ENCODE measurements at places on chromosomes 1 and 21. TPM values are rescaled to one million over a fixed set of nuclear protein-coding genes. Genes with fewer than 3 reads are reported as not detected.

OR10Z1 gene
- total RNA-seq, result not detected

CLCN6 gene
- total RNA-seq, result 16.1 TPM

IGSF5 gene
- total RNA-seq, result 4.9 TPM

LRRIQ3 gene
- total RNA-seq, result 0.44 TPM

IL22RA1 gene
- total RNA-seq, result 0.14 TPM

CCDC27 gene
- 0.08 TPM for total RNA-seq

FGR gene
- total RNA-seq, result 3.5 TPM

RNU1-3 gene
- total RNA-seq, result 6,072 TPM

KRTAP13-2 gene
- total RNA-seq, result not detected

SPRR3 gene
- not detected for total RNA-seq

UMODL1 gene
- 0.08 TPM for total RNA-seq

ATP5PF gene
- 819 TPM for total RNA-seq

CHI3L2 gene
- total RNA-seq, result 1.1 TPM

GRCh38 chr1:204506969-204507316, 9.3 kb upstream of the MDM4 start:
- DNase-seq, result peak; percentile 59

DNA sequence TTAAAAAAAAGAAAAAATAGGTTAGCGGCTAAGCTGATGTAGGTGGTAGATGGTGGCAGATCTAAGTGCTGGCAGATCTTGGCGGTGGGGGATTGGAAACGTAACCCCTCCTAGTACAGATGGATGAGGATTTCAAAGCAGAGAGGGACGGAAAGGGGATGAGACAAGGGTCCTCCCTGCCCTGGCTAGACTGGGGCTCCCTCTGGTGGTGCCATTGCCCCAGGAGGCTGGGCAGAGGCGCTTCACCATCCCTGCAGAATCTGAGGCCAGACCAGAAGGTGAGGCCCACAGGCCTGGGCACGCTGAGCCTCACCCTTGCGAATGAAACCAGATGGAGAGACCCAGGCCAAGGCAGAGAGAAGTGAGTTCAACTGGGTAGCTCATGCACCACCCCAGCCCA, 7.0 kb upstream of the PLEKHA6 start:
- DNase-seq, result no peak

- no peak for DNase-seq
Measured at GRCh38 chr21:22516230-22516629, 1518.0 kb downstream of the NCAM2 start.

DNA sequence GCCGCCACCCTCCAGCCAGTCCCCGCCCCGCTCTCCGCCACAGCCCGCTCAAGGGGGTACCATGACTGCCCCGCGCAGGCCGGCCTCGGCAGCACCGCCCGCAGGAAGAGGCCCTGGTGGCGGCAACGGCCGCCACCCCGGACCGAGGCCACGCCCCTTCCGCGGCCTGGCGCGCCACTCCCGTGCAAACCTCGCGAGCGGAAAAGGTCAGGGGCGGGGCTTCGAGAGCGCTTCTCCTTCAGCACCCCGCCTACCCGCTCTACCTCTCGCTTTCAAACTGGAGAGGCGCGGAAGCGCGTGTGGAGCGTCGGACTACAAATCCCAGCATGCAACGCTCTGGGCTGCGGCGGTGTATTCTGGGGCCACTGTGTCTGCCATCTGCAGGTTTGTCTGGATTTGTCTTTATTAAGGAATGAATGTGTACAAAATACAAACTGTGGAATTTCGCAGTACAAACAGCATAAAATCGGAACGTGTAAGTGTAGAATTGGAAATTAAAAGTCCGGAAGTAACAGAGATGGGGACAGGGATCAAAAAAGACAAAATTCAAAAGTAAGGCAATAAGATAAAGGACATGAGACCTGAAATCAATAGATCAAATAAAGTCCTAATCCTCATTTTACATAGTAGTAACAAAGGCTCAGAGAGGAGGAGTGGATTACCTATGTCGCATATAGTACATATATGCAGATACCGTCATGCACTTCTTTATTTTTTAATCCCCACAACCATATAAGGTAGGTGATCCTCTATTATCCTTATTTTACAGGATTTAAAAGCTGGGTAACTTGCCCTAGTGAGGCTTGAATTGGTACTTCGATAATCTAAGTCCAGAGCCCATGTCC, 464 bp upstream of the ADSS2 start:
- peak; percentile 99 for DNase-seq

DNA sequence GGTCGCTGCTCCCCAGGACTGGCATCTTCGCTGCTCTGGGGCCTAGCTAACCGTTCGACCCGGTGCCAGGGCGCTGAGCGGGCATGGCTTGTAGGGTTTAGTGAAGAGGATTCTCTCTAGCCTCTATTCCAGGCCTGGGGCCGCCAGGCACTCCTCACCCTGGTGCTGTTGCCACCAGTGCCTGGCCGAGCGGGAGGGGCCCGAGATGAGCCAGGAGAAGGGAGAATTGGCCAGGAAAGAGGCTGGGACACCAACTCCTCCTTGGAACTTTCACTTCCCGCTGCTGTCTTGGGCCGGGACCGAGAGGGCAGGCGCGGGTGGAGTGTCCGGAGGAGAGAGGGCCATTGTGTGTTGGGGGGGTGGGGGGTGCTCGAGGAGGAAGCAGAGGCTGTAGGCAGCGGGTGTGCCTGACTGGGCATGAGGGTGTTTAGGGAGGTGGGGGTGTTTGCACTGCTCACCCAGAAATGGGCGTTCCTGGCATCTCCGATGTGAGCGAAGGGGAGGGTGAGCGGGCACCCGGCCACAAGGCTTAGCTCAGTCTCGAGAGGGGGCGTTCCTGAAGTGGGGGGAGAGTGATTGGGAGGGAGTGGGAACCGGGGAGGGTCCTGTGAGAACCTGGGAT, 772 bp downstream of the ADAM15 start:
- DNase-seq, result peak; percentile 74

DNA sequence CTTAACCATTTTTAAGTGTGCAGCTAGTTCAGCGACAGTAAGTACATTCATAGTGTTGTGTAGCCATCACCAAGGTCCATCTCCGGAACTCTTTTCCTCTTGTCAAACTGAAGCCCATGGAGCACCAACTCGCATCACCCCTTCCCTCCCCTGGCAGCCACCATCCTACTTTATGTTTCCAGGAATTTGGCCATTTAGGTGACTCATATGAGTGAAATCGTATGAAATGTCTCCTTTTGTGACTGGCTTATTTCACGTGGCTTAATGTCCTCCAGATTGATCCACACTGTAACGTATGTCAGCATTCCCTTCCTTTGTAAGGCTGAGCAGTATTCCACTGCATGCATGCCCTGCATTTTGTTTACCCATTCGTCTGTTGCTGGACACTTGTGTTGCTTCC, 2.5 kb downstream of the COL6A2 start:
- DNase-seq, result no peak

DNA sequence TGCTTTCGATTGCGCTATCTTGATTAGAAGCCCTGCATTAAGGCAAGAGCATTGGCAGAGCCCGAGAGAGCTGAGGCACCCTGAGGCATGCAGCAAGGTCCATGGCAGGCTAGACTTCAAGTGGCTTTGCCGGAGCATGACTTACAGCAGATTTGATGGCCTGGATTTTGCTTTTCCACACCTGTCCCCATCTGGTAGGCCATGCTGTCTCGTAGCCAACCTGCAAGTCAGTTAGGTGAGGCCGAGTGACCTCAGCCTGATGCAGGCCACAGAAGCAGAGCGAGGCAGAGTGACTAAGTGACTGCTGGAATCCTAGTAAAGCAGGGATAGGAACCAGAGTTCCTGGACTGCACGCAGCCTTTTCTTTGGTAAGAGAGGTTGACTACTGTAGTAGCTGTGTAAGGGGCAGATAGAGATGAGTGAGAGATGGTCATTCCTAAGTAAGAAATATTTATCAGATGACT, 148.9 kb downstream of the PBX1 start:
- DNase-seq, result no peak

GRCh38 chr1:244843148-244843978, 7.9 kb downstream of the COX20 start:
- DNase-seq, result no peak

- DNase-seq, result no peak
Measured at GRCh38 chr1:214391873-214392645, 111.1 kb downstream of the SMYD2 start.

DNA sequence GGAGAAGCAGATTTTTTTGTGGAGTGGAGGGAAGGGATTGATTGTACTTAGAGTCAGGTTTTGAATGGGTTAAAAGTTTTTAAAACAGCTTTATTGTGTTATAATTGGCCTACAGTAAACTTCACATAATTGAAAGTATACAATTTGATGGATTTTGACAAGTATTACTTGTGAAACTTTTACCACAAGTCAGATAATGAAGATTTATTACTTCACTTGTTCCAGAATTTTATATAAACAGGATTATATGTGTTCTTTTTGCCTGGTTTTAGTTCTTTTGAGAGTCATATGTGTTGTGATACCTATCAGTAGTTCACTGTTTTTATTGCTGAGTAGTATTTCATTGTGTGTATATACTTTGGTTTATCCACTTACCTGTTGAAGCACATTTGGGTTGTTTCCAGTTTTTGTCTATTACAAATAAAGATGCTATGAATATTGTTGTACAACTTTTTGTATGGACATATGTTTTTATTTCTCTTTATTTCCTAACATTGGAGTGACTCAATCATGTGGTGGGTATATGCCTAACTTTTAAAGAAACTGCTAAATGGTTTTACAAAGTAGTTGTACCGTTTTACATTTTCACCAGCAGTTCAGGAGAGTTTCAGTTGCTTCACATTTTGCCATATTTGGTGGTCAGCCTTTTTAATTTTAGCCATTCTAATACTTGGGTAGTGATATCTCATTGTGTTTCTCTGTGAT, 71.0 kb downstream of the DYRK1A start:
- no peak for DNase-seq

DNA sequence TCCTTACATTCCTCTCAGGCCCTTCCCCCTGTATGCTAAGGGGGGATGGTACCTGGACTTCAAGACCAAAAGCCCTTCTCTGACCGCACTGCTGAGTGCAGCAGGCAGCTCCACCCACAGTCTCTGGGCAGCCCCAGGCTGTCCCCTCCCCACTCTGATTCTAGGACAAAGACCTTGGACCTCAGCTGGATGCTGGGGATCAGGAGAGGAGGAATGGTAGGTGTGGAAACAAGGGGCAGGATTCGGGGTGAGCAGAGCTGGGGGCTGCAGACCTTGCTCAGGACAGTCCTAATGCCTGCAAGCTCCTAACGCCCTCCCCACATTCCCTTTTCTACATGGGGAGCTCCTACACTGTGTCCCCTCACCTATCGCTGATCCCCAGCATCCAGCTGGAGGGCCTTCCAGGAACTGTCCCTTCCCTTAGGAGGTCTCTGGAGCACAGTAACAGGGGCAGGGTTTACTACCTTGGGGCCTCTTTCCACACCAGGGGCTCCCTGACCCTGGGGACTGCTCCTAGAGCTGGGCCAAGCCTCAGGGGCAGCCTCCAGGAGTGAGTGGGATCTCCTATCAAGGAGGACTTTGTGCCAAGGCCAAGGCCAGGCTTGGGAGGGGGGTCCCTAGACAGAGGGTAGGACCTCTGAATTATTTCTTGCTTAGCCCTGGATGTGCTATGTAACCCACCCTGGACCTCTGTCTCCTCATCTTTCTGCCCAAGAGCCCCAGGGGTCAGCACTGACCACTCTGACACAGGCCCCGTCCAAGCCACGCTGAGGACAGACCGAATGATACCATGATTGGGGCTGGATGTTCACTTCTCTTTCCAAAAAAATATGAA, 5.6 kb downstream of the CLDN19 start:
- no peak for DNase-seq

GRCh38 chr1:46747683-46748288, 28.9 kb upstream of the EFCAB14 start:
- no peak for DNase-seq

GRCh38 chr21:14076143-14076806, 134.5 kb downstream of the LIPI start:
- DNase-seq, result no peak

- peak; percentile 93 for DNase-seq
Measured at GRCh38 chr1:44631647-44632539, 42.4 kb downstream of the TMEM53 start.

- no peak for DNase-seq
Measured at GRCh38 chr1:12316331-12316730, 86.5 kb downstream of the VPS13D start.

GRCh38 chr1:216723274-216723780, at the start of gene ESRRG:
Gene ESRRG, minus strand, starts transcription at chr1:216723429. Its CDS starts 130 bp downstream, at chr1:216723299.
- peak; percentile 64 for DNase-seq

Measured in left ventricle myocardium inferior (tissue), 1 donor.